Activated CD4-positive, alpha-beta T cell treated with anti-CD3 and anti-CD28 coated beads, Interleukin-2, amount 50 U/mL, for 1 hour (primary cell): ENCODE measurements at places on chromosomes 6 and 20.

DNA sequence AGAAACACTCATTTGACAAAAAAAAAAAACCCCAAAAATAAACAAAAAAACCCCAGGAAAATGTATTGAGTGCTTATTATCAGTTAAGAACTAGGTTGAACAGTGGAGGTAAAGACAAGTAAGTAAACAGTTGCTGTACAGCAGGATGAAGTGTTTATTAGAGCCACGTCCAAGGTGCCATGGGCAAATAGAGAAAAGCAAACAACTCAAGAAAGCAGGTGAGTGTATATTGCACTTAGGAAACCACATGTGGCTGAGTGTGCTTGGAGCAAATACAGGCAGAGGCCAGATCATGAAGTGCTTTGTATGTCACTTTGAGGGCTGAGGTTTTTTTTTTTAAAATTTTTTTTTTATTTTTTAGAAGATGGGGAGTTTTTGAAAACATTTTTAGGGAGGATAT lies 98.3 kb downstream of the MACROD2 start:
- no peak for DNase-seq

- no peak for DNase-seq
Measured at GRCh38 chr6:89464295-89464694, 31.3 kb downstream of the ANKRD6 start.

DNA sequence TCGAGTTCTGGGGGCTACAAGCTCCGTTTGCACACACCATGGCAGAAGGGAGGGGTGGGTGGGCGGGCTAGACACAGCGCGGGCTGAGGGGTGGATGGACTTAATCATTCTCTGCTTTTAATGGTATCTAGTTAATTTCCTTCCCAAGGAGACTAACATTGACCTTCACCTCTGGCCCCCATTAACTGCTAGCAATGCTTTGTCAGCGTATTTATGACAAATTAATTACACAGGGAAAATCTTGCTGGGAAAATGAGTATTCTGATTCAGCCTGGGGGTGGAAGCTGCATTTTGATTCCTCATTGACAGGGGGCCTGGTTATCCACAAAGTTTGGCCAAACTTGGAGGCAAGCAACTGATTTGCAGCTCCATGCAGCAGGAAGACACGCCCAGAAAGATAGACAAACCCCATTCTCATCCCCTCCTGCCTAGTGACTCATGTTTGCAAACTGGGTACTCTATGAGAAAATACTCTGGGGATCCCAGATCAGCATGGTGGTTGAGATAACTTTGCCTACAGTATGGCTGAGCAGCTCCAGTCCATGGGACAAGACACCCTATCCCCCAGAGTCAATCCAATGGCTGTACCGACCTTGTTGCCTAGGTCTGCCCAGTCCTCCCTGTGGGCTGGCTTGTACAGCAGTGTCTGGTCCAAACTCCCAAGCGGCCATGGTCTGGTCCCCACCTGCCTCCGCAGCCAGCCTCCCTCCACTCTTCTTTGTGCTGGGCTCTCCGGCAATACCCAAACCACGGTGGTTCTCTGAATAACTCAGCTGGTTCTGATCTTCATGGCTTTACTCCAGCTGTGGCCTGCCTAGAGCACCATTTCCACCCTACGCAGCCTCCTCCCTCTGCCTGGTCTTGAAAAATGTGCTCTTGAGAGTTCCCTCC lies 19.7 kb downstream of the ZBP1 start:
- DNase-seq: no peak

GRCh38 chr20:63247671-63248228 lies 6.5 kb downstream of the NKAIN4 start:
- DNase-seq: no peak

GRCh38 chr6:134607411-134607810 lies 289.5 kb upstream of the SGK1 start:
- DNase-seq: no peak

DNA sequence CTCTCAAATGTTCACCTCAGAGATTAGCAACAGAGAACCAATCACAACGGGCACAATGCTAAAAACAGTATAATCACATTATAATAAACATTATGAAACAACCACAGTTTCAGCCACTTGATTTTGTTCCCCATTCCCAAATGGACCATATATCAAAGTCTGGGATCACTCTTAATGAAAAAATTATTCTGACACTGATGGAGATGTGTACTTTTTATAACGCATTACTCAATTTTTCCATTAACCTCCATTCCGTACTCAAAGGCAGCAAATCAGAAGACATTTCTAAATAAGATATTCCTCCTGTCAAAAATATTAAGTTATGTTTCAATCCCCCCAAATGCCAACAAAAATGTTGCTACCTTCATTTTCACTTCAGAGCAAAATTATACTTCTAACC lies 2.8 kb downstream of the CPNE1 start:
- DNase-seq: no peak

- no peak for DNase-seq
Measured at GRCh38 chr6:27679308-27679963, 206.5 kb upstream of the ZNF184 start.
